ENCODE measurements at places on chromosomes 1 and 21.

- DNase-seq, result no peak
Measured at GRCh38 chr1:14522926-14523241, 75.6 kb upstream of the KAZN start.

DNA sequence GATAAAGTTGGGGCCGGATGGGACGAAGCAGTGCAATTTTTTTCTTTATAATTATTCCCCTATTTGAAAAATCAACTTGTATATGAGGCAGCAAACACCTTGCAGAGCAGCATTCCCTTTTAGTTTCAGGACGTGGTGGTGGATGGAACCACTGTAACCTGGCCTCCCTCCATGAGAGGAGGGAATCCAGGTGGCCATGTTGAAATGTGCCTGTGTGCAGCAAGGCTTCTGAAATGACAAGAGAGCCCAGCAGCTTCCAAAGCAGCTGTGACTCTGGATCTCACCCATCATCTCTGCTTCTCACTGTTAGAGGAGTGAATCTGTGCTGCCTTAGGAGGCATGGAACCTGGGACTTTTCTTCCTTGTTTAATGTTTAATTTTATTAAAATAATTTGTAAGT, 42.3 kb downstream of the NFIA start:
- DNase-seq, result no peak

DNA sequence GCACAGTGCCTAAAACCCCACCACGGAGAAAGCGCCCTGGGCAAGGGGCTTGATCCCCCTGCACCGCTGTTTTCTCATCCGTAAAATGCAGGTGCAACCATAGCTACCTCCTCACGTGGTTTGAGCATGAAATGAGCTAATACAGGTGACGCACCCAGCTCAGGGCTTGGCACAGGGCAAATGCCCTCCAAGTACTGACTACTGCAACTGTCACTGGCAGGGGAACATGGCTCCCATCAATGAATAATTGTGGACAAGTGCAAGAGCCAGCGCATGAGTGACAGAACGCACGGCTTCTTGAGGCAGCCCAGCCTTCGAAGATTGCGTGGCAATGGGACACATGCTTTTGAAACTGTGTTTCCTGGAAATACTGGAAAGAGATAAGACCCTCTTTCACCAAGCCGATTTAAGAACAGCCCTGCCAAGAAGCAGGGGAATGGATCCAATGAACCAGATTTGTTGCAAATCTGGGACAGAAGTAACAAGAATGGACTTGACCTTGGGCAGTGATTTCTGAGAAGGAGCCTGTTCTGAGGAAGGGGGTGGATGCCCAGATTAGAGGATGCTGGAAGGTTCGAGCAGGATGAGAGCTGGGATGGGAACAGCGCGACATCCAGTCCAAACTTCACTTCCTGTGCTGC, 92.8 kb upstream of the IFFO2 start:
- DNase-seq, result no peak

- no peak for DNase-seq
Measured at GRCh38 chr1:34695580-34695979, 59.3 kb upstream of the GJB5 start.

GRCh38 chr1:238517711-238518110, 627.0 kb upstream of the ZP4 start:
- DNase-seq, result no peak

DNA sequence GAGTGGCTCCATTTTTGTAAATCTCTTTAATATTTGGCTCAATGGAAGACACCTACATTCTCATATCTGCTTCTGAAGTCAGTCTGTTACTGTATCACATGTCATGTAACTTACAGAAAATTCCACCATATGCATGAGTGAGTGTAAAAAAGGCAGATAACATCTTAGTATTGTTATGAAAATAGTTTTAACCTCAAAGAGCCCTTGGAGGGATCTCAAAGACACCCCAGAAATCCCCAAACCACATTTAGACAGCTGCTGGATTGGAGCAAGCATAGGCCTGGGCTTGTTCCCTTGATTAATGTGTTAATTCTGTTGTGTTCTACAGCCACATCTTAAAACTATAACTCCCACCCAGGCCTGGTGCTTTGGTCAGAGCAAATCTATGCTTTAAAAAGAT, 16.9 kb downstream of the MACO1 start:
- DNase-seq, result no peak

DNA sequence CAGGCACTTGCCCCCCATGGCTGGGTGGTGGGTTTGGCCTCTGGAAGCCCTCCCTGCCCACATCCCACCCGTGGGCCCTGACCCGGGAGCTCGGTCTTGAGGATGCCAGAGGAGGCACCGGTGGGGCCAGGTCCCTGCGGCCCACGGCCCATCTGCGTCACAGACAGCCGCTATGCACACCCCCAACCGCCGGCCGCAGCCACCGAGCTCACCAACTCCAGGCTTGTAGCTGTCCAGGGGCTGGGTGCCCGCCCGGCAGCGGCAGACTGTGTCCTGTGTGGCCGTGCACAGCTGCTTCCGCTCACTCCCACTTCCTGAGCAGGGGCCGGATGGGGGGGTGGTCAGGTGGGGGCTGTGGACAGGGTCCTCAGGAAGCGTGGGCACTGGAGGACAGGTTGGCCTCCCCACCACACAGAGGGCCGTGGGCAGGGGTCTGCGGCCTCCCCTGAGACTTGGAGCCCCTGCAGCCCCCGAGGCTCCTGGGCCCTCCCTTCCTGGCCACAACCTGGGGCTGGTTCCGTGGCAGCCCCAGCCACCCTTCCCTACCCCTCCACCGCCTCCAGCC, 1.1 kb downstream of the TNFRSF4 start:
- no peak for DNase-seq

DNA sequence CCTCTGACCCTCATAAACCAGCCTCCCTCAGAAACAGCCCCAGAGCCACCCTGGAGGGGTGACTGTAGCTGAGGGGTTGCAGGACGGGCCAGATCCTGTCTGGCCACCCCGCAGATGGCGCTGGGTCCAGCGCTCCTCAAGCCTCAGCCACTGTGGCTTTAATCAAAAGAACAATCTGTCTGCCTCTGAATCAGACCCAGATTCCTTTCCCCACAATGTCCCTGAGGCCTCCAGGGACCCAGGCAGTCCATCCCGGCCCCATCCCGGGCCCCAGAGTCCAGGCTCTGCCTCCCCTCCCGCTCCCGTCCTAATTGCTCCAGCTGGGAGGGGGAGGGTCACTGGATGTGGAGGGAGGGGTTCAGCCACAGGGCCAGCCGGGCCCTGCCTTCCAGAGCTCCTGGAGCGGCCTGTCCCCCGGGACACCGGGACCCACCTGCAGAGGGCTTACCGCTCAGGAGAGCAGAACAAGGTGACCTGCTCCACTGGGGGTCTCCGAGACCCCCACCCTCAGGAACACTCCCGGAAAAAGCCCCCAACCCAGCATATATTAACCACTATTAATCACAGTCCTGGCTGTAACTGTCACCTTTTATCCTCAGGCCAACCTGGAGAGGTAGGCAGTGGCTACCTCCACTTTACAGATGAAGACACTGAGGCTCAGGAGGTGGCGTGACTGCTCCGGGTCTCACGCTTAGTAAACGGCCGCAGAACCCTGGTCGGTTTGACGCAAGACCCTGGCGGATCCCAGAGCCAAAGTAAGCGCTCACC, 836 bp upstream of the FBLIM1 start:
- no peak for DNase-seq

- no peak for DNase-seq
Measured at GRCh38 chr1:212974711-212975110, 24.4 kb downstream of the VASH2 start.

DNA sequence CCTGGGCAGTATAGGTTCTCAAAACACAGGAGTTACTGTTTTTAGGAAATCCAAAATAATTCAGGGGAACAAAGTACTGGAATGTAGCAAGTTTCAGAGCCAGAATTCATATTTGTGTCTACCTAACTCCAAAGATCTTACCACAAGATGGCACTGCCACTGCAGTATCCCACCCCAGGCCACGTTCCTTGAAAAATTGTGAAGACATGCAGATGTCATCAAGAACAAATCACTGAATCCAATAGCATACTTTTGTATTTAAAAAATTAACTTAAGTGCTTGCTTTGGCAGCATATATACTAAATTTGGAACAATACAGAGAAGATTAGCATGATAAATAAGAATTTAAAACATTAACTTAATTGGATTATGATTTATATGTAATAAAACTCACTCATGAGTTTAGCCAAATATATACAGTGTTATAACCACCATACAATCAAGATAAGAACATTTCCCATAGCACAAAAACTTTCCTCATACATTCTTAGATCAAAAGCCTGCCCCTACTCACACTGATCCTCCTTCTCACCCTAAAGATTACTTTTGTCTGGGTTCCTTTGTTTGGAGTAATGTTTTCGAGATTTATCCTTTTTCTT, 209.9 kb downstream of the FAF1 start:
- no peak for DNase-seq

DNA sequence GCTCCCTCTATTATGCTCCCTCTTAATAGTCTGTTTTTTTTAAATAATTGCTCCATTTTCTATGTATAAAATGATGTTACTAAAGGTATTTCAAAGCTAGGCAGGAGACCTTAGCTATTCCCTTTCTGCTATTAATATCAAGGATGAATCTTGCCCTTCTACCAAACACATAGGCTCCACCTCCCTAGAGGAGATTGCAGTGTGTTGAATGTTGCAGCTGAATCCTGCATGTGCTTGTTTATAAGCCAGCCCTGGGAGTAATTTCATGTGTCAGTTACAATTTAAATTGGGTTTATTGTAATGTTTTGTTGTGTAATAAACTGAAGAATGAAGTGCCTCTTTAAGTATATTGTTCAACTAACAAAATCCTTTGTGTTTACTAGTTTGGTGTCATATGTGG, 66.0 kb downstream of the TMEM200B start:
- no peak for DNase-seq

- no peak for DNase-seq
Measured at GRCh38 chr1:7335224-7335879, 435.7 kb upstream of the VAMP3 start.

DNA sequence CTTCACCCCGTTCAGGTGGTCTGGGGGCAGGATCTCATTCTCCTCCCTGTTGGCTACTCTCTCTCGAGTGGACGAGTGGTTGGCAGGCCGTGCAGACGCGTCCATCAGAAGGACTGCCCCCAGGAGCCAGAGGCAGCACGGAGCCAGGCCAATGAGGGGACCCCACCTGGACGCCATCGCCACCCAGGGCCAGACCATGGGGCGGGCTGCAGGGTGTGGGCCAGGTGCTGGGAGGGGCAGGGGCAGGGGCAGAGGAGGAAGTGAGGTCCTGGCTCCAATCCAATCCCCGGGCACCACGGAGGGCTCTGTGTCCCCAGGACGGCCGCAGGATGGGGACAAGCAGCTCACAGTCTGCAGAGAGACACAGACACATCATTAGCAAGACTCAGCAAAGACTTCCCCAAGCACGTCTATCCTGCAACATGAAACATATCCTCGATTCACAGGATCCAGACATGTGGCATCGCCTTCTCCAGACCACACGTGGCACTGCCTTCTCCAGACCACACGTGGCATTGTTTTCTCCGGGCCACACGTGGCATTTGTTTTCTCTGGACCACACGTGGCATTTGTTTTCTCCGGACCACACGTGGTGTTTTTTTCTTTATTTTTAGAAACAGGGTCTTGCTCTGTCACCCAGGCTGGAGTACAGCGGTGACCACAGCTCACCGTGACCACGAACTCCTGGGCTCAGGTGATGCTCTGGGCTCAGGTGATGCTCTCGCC, 3.0 kb downstream of the SDF4 start:
- DNase-seq, result no peak

DNA sequence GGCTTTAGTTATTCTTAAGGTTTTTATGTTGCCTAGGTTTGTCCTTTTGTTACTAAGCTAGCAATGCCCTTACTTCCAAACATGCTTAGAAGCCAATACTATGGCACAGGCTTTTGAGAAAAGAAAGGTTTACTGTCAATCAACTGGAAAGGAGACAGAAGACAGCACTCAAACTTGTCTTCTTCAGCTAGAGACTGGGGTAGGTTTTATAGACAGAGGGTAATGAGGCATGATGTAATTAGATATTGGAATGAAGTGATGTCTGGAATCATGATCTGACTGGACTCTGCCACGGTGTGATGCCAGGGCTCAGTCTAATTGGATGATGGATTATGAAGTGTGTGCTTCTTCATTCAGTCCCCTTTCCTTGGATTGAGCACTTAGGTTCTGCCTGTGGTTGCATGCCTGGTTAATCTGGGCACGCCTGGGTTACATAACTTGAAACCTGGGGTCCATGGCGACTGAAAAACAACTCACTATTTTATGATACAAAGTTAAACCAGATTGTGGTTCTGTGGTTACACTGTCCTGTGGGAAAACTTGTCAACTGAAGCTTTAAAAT, 625.8 kb downstream of the BRINP3 start:
- DNase-seq, result no peak

GRCh38 chr1:215133532-215133931, 51.0 kb downstream of the KCNK2 start:
- no peak for DNase-seq

DNA sequence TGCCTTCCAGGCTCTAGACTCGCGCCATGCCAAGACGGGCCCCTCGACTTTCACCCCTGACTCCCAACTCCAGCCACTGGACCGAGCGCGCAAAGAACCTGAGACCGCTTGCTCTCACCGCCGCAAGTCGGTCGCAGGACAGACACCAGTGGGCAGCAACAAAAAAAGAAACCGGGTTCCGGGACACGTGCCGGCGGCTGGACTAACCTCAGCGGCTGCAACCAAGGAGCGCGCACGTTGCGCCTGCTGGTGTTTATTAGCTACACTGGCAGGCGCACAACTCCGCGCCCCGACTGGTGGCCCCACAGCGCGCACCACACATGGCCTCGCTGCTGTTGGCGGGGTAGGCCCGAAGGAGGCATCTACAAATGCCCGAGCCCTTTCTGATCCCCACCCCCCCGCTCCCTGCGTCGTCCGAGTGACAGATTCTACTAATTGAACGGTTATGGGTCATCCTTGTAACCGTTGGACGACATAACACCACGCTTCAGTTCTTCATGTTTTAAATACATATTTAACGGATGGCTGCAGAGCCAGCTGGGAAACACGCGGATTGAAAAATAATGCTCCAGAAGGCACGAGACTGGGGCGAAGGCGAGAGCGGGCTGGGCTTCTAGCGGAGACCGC, 2.0 kb upstream of the OLIG2 start:
- DNase-seq, result no peak

- no peak for DNase-seq
Measured at GRCh38 chr1:46506470-46507219, 17.0 kb downstream of the DMBX1 start.

- DNase-seq, result no peak
Measured at GRCh38 chr1:166882893-166883292, 6.8 kb upstream of the TADA1 start.

- no peak for DNase-seq
Measured at GRCh38 chr1:106749906-106750305, 306.6 kb upstream of the PRMT6 start.
